CD8-positive, alpha-beta memory T cell (primary cell): ENCODE measurements at places on chromosomes 1 and 21. TPM values are rescaled to one million over a fixed set of nuclear protein-coding genes. Genes with fewer than 3 reads are reported as not detected.

Gene TDRD5
- not detected for total RNA-seq

Gene SYNC
- not detected for total RNA-seq

Gene FALEC
- total RNA-seq = not detected

Gene OVAAL
- not detected for total RNA-seq

Gene MAGOH
- total RNA-seq = 129 TPM

GRCh38 chr1:175338387-175339135 is 146.0 kb upstream of the KIAA0040 start:
- H3K27ac ChIP-seq = no peak overlapping the region
- peaks cover 5% of the 10 kb centered on the region for H3K27me3 ChIP-seq
- no peaks in the 10 kb centered on the region for H3K36me3 ChIP-seq
- no peak overlapping the region for H3K4me3 ChIP-seq
- peak; percentile 41 for DNase-seq
- no peaks in the 10 kb centered on the region for H3K4me1 ChIP-seq

GRCh38 chr1:53473463-53473862 is 14.3 kb downstream of the DMRTB1 start:
- H3K27me3 ChIP-seq = no peaks in the 10 kb centered on the region
- H3K4me3 ChIP-seq = no peak overlapping the region
- H3K27ac ChIP-seq = no peak overlapping the region
- DNase-seq = no peak

- no peaks in the 10 kb centered on the region for H3K27me3 ChIP-seq
- H3K4me3 ChIP-seq = no peak overlapping the region
- H3K4me1 ChIP-seq = peaks cover 15% of the 10 kb centered on the region
- H3K27ac ChIP-seq = no peak overlapping the region
These were observed 138.6 kb upstream of the JUN start for GRCh38 chr1:58922302-58923089.

GRCh38 chr21:20592463-20592862 is 405.7 kb upstream of the NCAM2 start:
- no peak for DNase-seq
- H3K4me1 ChIP-seq = no peaks in the 10 kb centered on the region
- no peaks in the 10 kb centered on the region for H3K36me3 ChIP-seq
- H3K27ac ChIP-seq = no peak overlapping the region
- H3K4me3 ChIP-seq = no peak overlapping the region
- no peaks in the 10 kb centered on the region for H3K27me3 ChIP-seq

DNA sequence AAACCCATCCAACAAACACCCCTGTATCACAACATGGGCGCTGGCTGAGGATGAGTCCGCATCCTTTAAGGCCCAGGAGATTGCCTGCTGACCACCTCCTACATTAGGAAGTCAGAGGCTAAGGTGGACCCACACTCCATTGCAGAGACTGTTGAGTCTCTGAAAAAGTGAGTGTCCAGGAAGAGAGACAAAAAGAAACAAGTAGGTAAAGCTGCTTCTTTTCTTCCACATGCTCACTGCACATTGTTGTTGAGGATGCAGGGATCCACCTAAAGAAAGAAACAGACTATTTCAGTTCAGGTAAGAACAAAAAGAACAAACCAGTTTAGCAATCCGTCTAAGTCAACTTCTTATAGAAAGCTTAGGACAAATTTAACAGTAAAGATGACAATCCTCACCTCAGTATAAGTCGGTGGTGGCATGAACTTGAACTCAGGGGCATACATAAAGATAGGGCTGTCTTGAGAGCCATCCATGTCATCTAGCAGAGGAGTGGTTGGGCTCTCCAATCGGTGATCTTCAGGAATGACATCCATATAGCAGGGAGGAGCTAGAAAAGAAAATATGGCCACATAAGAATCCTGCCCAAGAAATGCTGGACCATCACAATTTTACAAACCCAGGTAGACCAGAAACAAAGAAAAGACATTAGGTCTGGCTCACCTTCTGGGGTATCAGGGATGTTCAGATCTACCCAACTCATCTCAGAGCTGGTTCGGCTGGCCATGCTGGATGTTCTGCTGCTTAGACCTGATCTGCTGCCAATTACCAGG is 2.6 kb downstream of the TXNIP start:
- no peaks in the 10 kb centered on the region for H3K27me3 ChIP-seq
- peak overlapping the region; percentile 92 for H3K27ac ChIP-seq
- no peak for DNase-seq
- H3K4me3 ChIP-seq = peak overlapping the region; percentile 99
- H3K4me1 ChIP-seq = peaks cover 42% of the 10 kb centered on the region

GRCh38 chr1:177959811-177960515 is 9.9 kb downstream of the SEC16B start:
- no peak overlapping the region for H3K27ac ChIP-seq
- no peak for DNase-seq
- no peaks in the 10 kb centered on the region for H3K27me3 ChIP-seq
- no peaks in the 10 kb centered on the region for H3K36me3 ChIP-seq
- no peak overlapping the region for H3K4me3 ChIP-seq
- no peaks in the 10 kb centered on the region for H3K4me1 ChIP-seq

DNA sequence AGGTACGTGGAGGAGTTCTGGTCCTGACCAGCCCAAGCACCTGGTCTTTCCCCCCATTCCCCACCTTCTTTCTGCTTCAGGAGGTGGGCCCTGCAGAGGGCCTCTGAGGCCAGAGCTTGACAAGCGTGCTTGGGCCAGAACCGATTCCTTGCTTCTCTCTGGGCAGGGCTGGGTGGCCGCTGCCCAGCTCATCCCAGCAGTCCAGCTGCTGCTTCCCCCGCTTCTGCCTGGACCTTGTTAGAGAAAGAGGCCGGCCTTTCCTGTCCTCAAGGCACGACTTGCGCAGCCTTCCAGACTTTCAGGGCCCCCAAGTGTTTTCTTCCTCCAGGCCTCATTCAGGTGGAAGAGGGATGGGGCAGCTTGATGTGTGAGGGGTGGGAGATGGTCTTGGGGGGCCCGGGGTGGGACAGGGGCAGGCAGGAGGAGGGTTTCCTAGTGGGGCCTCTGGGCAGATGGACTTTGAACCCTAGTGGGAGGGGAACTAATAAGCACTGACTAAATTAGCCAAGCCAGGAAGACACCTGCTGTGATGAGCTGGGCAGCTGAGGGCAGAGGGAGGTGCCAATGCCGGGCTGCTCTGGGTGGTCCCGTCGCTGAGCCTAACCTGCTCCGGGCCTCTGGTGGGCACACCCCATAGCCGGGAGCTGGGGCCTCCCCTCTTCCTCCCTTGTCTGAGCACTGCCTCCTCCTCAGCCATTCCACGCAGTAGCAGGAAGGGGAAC is 36.5 kb downstream of the ARHGEF10L start:
- H3K4me1 ChIP-seq = no peaks in the 10 kb centered on the region
- no peaks in the 10 kb centered on the region for H3K27me3 ChIP-seq
- no peak overlapping the region for H3K27ac ChIP-seq
- H3K36me3 ChIP-seq = no peaks in the 10 kb centered on the region

DNA sequence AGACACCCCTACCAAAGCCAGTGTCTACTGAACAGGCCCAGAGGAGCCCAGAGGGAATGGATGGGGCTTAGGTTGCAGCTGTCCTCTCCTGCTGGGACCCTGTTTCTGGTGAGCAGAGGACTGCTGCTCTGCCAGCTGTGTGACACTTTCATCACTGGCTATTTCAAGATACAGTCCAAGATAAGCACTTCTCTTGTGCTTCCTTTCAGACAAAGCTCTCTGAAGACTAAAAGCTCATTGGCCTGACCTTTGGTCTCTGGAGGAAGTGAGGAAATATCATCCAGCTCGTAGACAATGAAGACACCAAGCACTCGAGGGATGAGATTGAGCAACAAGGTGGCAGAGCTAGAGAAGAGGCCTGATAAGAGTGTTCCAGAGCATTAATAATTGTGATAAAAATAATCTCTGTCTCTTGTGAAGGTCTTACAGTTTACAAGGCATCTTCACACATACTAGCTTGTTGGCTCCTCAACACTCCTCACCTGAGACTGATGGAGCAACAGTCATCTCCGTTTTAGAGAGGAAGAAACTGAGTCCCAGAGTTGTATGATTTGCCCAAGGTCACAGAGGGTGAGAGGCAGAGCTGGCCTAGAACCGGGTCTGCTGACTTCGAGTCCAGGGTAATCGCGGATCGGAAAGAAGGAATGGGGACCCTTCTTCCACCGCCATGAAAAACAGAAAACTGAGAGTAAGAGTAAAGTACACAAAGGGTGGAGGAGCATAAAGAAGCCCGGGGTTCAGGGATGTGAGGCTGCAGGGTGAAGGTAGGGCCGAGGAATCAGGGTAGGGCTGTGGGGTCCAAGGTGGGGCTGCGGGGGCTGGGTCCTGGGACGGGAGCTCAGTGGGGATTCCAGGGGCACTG is 666 bp downstream of the PAFAH2 start:
- H3K27ac ChIP-seq = peak overlapping the region; percentile 88
- peak overlapping the region; percentile 84 for H3K4me3 ChIP-seq
- peak; percentile 11 for DNase-seq

GRCh38 chr1:210691039-210691610 is 362.4 kb downstream of the HHAT start:
- no peak for DNase-seq
- H3K4me3 ChIP-seq = no peak overlapping the region
- no peaks in the 10 kb centered on the region for H3K4me1 ChIP-seq
- H3K27ac ChIP-seq = no peak overlapping the region
- no peaks in the 10 kb centered on the region for H3K27me3 ChIP-seq
- H3K36me3 ChIP-seq = no peaks in the 10 kb centered on the region

- H3K4me3 ChIP-seq = no peak overlapping the region
- no peaks in the 10 kb centered on the region for H3K4me1 ChIP-seq
- no peaks in the 10 kb centered on the region for H3K36me3 ChIP-seq
- DNase-seq = no peak
These were observed 60.3 kb upstream of the GADD45A start for GRCh38 chr1:67624680-67625079.

- no peaks in the 10 kb centered on the region for H3K27me3 ChIP-seq
- DNase-seq = no peak
- H3K4me1 ChIP-seq = peaks cover 3% of the 10 kb centered on the region
- no peak overlapping the region for H3K4me3 ChIP-seq
- peaks cover 14% of the 10 kb centered on the region for H3K36me3 ChIP-seq
- no peak overlapping the region for H3K27ac ChIP-seq
These were observed 26.7 kb downstream of the SLC37A1 start for GRCh38 chr21:42540396-42540795.

DNA sequence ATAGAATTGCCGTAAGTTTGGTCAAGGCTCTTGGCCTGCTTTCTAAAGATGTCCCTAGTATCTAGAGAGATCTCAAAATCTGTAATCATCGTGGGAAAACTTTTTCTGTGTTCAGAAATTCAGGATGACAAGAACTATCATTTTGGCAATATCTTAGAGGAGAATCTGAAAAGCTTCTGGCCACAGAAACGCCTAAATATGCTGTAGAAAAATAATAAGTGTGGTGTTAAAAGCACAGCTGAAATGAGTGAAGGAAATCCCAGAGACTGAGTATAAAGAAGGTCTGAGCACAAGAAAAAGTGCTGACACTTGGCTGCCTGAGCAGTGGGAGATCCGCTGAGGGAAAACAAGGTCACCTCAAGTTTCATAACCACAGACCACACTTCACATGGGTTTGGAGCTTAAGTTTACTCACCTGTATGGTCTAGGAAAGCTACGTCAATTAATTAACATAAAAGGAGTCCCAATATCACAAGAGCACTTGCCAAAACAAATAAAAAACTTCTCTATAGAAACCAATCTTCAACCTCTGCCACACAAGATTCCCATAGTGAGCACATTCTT is 235.2 kb upstream of the IRF2BP2 start:
- H3K27ac ChIP-seq = no peak overlapping the region
- no peaks in the 10 kb centered on the region for H3K27me3 ChIP-seq
- H3K36me3 ChIP-seq = no peaks in the 10 kb centered on the region
- peak; percentile 57 for DNase-seq

- no peak for DNase-seq
- no peak overlapping the region for H3K4me3 ChIP-seq
- H3K27ac ChIP-seq = no peak overlapping the region
- H3K27me3 ChIP-seq = no peaks in the 10 kb centered on the region
These were observed 96.8 kb downstream of the LACTBL1 start for GRCh38 chr1:22875841-22876240.

- H3K36me3 ChIP-seq = no peaks in the 10 kb centered on the region
- H3K27me3 ChIP-seq = no peaks in the 10 kb centered on the region
- no peak overlapping the region for H3K27ac ChIP-seq
- no peak for DNase-seq
These were observed 25.1 kb upstream of the HJV start for GRCh38 chr1:146046664-146047063.

- no peaks in the 10 kb centered on the region for H3K36me3 ChIP-seq
- no peak overlapping the region for H3K27ac ChIP-seq
- no peak for DNase-seq
- no peaks in the 10 kb centered on the region for H3K4me1 ChIP-seq
These were observed 250.5 kb upstream of the PKN2 start for GRCh38 chr1:88433556-88433955.

DNA sequence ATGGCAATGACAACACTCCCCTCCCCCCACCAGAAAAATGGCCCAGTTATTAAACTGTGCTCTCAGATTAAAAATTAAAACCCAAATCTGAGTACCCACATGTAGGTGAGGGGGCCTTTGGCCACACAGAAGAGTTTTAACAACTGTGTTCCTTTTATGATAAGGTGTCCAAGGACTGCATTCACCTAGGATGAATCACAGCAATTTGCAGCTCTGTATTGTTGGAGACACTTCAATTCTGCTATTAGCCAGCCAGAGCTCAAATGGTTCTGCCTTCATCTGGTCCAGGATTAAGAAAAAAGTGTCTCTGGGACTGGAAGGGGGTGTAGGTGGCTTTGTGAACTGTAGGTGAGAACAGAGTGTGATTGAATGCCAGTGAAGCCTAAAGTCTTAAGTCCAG is 43.3 kb upstream of the DIRAS3 start:
- no peak overlapping the region for H3K27ac ChIP-seq
- H3K27me3 ChIP-seq = no peaks in the 10 kb centered on the region
- DNase-seq = no peak
- no peak overlapping the region for H3K4me3 ChIP-seq

DNA sequence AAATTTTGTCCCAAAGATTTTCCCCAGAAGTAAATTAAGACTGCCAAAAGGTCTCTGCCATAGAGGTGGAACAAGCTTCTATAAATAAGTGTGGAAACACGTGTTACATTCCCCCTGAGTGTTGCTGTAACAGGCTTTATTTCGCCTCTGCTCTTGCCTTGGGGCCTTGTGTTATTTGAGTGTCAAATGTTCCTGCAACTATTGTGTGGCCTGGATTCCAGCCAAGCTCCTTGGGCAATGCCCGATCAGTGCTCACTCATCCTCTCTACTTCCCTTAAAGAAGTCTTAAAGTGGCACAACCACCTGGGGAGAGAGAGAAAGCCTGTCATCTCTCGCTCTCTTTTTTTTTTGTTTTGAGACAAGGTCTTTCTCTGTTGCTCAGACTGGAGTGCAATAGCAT is 156.7 kb downstream of the NR5A2 start:
- no peaks in the 10 kb centered on the region for H3K27me3 ChIP-seq
- H3K4me1 ChIP-seq = no peaks in the 10 kb centered on the region
- no peak for DNase-seq
- no peak overlapping the region for H3K27ac ChIP-seq
- no peaks in the 10 kb centered on the region for H3K36me3 ChIP-seq

GRCh38 chr1:221635305-221635704 is 106.6 kb downstream of the DUSP10 start:
- no peaks in the 10 kb centered on the region for H3K4me1 ChIP-seq
- no peaks in the 10 kb centered on the region for H3K36me3 ChIP-seq
- no peak overlapping the region for H3K4me3 ChIP-seq
- H3K27ac ChIP-seq = no peak overlapping the region
- no peak for DNase-seq

GRCh38 chr21:15276243-15276642 is 211.4 kb upstream of the NRIP1 start:
- H3K27ac ChIP-seq = no peak overlapping the region
- H3K4me3 ChIP-seq = no peak overlapping the region
- H3K36me3 ChIP-seq = no peaks in the 10 kb centered on the region
- no peaks in the 10 kb centered on the region for H3K4me1 ChIP-seq
- no peaks in the 10 kb centered on the region for H3K27me3 ChIP-seq

GRCh38 chr1:96962751-96963211 is 241.2 kb downstream of the PTBP2 start:
- no peaks in the 10 kb centered on the region for H3K4me1 ChIP-seq
- H3K27ac ChIP-seq = no peak overlapping the region
- DNase-seq = no peak
- H3K4me3 ChIP-seq = no peak overlapping the region
- no peaks in the 10 kb centered on the region for H3K36me3 ChIP-seq
